Activated T-cell treated with anti-CD3 and anti-CD28 coated beads for 48 hours (primary cell): ENCODE measurements at places on chromosomes 7 and 10.

DNA sequence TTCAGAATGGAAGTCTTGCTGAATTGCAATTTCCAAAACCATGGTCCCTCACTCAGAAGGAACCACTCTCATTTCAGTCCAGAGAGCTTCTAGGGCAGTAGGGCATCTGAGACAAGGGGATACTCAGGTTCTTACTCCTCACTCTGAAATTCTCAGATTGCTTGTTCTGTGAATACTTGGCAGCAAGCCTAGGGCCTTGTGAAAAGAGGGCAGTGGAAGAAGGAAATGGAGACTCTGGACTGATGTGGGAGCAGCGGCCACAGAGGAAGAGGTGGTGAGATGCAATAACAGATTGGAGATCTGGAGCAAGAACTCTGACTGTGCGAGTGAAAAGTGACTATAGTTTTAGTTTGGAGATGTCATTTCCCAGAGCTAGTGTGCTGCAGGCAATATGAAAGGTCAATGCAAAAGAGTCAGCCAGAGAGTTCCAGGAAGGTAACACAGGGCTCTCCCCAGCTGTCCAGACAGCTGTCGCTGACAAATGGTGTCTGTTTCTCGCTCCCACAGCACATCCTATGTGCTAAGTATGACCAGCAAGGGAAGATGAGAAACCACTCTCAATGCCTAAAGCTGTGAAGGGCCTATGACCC, 291.6 kb upstream of the KIAA1217 start:
- no peak for DNase-seq

GRCh38 chr10:44963772-44964633, 4.4 kb downstream of the RASSF4 start:
- no peak for DNase-seq

DNA sequence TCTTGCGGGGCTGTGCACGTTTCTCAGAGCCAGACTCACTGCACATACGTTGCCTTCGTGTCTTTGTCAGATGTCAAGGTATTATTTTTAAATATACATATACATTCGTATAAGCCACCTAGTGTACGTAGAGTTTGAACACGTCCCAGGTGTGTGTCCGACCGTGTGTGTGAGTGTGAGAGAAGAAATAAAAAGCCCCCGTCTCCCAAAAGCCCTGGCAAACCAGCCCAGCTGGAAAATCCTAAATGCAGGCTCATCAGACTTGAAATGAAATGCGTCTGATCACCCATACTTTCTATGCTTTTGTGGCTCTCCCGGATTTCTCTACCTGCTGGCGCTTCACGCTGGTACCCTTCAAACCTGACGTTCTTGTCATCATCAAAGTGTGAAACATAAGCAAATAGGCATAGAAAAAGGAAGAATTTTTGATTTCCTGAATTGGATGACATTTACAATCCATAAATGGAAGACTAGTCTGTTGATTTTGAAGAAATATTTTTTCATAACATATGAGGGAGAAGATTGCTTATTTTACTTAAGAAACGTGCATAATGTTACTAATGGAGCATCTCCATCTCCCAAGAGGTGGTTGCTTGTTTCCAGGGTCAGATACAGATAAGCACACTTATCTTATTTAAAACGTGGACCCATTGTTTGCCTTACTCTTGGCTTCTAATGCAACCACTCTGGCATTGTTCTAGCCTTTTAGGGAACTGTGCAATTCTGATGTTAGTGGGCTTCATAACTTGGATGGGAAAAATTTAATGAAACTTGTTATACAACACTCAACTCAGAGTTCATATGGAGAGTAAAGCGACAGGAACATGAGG, 971 bp downstream of the PRKG1 start:
- DNase-seq, result no peak

DNA sequence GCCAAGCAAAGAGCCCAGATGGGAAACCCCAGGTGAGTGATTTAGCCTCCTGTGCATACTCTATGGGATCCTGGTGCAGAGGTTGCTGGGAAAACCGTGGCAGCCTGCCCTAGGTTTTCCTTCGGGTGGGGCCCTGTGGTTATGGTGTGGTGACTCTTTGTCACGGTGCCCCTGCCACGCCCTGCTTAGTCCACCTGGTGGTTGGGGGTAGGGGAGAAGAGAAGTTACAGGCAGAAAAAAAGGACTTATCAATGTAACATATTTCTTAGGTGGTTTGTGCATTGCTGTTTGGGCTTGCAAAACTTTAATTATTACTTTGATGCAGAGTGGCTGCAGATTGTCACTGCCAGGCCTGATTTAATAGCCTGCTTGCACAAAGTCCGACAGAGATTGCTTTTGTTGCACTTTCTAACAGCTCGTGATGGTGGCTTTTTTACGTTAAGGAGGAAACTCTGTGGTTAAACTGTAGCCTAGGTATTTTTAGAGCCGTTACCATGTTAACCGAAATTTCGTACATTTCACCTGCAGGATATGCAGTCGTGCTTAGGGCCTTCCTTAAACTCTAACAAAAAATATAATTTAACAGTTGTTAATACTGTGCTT, 197.4 kb downstream of the RNLS start:
- DNase-seq, result peak; percentile 31

DNA sequence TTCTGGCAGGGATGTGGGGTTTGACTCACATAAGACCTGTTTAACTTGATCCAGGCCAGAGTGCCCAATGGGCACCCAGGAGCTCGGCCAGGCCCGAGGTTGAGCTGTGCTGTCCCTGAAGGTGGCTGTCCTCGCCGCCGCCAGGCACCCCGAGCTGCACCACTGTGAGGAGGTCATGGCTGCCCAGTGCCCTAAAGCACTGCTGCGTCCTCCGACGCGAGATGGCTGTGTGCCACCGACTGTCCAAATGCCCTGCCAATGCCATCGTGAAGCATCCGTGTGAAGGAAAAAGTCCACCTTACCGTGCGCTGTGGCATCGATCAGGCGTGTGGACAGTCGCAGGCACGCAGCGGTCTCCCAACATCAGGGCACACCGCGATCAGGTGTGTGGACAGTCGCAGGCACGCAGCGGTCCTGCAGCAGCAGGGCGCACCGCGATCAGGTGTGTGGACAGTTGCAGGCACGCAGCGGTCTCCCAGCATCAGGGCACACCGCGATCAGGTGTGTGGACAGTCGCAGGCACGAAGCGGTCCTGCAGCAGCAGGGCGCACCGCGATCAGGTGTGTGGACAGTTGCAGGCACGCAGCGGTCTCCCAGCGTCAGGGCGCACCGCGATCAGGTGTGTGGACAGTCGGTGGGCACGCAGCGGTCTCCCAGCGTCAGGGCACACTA, 120.3 kb downstream of the VIPR2 start:
- DNase-seq, result no peak

DNA sequence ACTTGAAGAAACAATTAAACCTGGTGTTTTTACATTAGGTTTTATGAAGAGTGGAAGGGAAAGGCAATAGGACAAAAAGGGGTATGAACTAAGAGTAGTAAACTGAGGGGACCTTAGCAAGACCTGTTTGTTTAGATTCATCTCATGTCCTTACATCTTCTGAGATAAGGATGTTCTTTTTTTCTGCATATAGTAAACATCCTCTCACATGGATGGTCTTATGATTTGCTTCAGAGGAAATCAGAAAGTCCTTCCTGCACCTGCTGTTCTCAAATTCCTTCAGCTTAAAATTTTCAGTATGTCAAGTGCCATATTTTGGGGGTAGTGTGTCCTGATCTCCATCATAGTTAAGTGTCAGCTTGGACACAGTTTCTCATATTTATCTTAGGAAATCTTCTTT, 232.6 kb downstream of the ADK start:
- DNase-seq, result no peak

- no peak for DNase-seq
Observed at GRCh38 chr10:51066231-51066630, 8.1 kb upstream of the PRKG1 start.

GRCh38 chr10:114632869-114633715, 25.0 kb downstream of the ABLIM1 start:
- no peak for DNase-seq

DNA sequence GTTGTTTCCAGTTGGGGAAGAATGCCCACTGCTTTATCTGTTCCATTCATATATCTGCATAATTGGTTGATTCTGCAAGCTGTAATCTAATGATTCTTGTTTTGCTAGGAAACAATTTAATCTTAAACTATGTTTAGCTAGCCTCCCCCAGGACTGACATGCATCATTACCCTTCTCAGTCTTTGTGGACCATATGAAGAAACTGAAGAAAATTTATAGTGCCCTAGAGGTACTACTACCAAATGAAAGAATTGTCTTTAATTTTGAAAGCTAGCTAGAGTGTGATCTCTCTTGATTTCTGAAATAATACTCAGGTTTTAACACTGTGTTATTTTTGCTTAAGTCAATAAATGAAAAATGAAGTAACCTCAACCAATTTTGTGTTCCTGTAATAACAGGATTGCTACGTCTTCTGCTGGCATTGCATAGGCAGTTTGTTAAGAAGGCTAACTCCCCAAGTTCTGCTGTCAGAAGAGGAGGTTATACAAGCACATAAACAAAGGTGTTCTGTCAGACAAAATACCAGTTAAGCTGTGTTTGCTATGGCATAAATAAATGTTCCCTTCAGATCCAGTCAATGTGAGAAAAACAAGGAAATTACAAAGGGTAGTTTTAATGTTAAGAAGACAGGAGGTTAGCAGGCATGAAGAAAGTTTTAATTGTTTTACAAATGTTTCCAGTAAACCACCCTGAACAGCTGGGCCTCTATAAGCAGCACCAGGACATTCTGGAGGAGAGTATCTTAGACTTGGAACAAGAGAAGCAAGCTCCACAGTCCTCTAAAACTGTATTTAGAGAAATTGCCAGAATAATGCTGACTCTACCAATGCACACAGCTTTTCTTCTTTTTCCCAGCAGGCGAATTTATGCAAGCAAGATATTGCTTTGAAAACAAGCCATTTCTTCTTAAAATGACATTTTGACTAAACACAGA, 90.3 kb upstream of the CTTNBP2 start:
- no peak for DNase-seq

GRCh38 chr7:145474009-145474686, 638.3 kb upstream of the TPK1 start:
- no peak for DNase-seq

DNA sequence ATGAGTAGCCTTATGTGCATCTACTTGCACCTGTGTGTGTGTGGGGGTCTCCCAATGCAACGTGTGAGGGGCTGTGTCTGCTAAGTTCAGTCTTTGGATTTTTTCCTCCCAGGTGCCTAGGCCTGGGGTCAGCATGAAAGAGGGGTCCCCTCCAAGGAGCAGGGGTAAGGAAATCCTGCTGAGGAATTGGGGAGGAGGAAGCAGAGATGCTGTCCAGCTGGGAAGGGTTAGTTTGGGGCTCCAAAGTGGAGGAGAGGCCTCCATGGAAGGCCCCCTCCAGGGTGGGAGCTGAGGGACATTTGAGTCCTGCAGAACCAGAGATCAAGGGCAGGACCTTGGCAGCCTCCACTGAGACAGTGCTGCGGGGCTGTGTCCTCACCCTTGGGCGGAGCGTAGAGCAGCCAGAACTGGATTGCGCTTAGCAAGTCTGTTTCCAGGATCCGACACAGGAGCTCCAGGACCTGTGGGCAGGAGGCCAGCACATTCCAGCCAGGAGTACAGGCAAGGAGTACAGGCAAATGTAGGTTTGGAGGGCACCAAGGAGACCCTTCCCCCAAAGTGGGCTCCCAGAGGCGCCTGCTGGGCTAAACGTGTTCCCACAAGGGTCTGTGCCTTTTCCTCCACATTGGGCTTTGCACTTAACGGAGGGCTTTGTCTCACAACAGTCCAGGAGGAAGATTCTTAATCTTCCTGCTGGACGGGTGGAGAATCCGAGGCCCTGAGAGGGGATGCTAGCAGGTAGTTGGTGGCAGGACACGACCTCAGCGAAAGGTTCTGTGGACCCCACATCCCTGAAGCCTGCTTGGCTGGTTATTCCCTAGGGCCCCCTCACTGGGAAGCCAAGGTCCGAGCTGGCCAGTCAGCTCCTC, 10.1 kb downstream of the TBATA start:
- no peak for DNase-seq

DNA sequence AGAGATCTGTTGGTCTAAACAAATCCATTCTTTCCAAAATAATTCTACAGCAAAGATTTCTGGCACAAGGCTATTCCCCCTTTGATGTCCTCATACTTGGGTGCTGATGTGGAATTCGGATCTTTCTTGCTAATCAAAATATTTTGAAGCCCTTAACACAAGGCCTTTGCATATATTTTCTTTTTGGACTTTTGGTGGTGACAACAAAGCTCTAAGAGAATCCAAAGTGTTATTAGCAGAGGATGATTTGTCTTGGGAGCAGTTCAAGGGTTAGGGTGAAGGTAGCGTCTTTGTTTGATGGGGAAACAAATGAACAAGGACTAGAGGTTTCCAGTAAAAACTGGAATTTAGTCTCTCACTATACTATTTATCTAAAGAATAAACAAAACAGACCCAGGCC, 197.9 kb downstream of the CDCA7L start:
- no peak for DNase-seq

DNA sequence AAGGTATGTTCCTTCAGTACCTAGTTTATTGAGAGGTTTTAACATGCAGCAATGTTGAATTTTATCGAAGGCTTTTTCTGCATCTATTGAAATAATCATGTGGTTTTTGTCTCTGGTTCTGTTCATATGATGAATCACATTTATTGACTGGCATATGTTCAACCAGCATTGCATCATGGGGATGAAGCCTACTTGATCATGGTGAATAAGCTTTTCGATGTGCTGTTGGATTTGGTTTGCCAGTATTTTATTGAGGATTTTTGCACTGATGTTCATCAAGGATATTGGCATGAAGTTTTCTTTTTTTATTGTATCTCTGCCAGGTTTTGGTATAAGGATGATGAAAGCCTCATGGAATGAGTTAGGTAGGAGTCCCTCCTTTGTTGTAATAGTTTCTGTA, 204.0 kb upstream of the GNAI1 start:
- no peak for DNase-seq

DNA sequence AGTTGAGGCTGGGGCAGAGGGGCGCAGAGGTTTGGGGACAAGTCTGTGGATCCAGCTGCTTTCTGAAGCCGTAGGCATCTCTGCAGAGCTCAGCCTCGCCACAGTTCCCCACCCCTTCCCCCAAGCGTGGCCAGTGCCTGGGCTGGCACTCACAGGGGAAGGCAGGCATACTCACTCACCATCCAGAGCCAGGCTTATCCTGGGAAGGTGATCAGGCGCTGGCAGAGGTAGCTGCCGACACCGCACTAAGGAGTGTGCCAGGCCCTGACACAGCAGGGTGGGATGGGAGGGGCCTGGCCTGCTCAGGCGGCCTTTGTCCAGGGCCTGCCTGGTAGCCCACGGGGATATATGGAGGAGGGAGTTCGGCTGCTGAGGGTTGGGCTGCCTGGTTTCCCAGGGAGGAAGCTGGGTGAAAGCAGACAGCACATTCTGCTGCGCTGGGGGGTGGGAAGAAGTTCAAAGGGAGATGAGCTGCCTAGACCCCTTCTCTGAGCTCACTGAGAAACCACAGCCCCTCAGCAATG, 15.9 kb downstream of the VSIR start:
- no peak for DNase-seq

- DNase-seq, result no peak
Observed at GRCh38 chr7:136086712-136087111, 109.6 kb upstream of the MTPN start.

GRCh38 chr7:127881564-127881963, 149.7 kb downstream of the LRRC4 start:
- no peak for DNase-seq

- DNase-seq, result no peak
Observed at GRCh38 chr10:52993109-52993508, 220.5 kb upstream of the MBL2 start.

GRCh38 chr7:131591687-131592319, 35.4 kb upstream of the PODXL start:
- no peak for DNase-seq
